ENCODE measurements at places on chromosomes 11 and 22.

GRCh38 chr11:643366-643765 is 6.3 kb downstream of the DRD4 start:
- no peak for DNase-seq

DNA sequence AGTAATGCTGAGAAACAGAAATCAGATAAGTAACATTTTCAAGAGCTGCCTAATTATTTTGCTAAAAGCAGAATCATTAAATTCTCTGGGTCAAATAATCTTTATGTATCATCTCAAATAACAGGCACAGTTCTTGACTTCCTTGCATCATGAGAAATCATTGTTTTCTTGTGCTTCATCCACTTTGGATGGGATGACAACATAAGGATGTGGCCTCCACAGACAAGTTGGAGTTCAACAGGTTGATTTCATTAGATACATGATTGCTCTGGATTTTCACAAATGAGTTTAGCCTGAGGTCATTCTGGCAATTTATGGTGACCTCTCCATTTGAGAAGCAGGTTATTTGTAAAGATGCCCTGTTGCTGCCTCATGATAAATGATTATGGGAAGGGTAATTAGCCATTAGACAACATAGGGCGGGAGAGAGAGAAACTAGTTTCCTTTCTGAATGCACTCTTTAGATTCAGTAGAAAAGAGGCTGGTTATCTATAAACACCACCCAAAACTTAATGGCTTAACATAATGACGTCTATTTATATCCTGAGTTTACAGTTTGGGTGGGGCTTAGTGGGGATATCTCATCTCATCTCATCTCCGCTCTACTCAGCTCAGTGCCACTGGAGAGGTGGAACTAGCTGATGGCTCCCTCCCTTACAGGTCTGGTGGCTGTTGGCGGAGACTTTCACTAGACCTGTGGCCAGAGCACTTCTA is 35.0 kb upstream of the ADORA2A start:
- no peak for DNase-seq

DNA sequence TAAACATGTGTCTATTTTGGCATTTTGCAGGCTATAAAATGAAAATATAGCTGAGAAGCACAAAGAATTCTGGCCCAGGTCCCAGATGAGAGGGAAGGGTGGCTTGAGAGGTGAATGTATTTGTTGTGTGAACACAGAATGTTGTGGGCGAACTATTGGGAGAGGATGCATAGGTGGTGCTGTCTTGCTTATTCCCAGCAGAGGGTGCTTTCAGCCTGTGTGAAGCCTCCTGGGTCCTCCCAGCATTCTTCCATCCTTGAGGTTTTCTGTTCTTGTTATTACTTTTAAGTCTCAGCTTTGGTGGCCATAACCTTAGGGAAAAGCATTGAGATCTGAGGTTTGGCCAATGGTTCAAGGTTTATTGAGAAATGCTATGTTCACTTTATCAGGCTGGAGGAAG is 108.7 kb upstream of the SNX19 start:
- no peak for DNase-seq

- DNase-seq = no peak
These were observed 100.5 kb downstream of the WT1 start for GRCh38 chr11:32334822-32335221.

DNA sequence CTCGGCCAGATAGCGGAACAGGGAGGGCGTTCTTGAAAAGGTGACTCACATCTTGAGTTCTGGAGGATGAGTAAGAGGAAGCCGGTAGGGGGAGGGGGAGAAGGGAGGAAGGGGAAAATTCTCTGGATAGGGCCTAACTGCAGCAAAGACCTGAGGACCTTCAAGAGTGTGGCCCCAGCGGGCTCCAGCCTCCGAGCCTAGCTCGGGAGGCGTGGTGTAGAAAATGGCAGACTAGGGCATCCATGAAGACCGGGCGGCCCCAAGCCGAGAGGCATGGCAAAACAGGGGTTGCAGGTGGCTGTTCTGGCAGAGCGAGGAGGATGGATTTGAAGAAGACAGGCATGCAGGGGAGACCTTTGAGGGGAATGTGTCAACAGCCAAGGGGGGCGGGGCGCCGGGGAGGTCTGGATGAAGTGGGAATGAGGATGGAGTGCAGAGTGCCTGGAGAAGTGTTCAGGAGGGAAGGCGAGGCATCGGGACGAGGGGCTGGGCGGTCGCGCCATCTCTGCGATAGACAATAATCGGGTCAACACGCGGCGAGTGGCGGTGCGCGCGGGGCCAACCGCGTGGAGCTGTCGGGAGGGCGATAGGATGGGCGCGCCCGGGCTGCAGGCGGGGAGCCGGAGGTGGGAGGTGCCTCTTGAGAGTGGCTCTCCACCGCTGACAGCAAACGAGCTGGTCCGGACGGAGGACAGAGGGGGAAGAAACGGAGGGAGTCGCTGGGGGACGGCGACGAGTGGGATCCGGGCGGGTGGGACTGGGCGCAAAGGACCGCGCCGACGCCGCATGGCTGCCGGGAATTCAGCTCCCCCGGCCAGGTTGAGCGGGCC is 40.0 kb upstream of the CREB3L1 start:
- peak; percentile 13 for DNase-seq

DNA sequence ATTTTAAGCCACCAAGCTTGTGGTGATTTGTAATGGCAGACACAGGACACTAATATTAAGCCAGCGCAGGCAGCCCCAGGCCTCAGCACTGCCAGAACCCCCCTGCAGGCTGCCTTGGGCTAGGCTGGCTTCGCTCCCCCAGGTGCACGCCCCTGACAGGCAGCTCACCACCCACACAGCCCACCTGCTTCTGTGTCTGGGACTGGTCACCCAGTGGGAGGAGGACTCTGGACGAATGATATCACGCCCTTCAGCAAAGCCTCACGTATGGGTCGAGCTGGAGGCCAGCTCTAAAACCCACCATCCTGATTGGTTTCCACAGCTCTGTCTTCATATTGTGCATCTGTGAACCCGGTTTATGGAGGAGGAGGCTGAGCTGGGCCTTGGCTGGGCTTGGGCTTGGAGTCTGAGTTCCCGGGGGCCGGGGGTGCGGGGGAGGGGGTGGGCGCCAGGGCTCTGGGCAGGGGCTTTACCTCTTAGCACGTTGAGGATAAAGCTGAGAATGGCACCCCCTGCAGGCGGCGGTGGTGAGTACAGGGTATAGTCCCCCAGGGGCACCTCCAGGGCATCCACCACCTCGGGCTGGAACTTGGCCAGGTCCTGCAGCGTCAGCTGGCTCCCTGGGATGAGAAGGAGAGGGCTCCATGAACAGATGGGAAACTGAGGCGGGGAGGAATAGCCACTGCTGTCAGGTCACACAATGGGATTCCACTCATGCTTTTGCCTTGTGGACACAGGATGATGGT is 13.8 kb downstream of the GGT5 start:
- peak; percentile 60 for DNase-seq

- no peak for DNase-seq
These were observed 27.2 kb downstream of the IGSF9B start for GRCh38 chr11:133929401-133930052.
